Activated CD4-positive, alpha-beta T cell treated with anti-CD3 and anti-CD28 coated beads, Interleukin-2, amount 50 U/mL, for 1 hour (primary cell): ENCODE measurements at places on chromosomes 4 and X.

DNA sequence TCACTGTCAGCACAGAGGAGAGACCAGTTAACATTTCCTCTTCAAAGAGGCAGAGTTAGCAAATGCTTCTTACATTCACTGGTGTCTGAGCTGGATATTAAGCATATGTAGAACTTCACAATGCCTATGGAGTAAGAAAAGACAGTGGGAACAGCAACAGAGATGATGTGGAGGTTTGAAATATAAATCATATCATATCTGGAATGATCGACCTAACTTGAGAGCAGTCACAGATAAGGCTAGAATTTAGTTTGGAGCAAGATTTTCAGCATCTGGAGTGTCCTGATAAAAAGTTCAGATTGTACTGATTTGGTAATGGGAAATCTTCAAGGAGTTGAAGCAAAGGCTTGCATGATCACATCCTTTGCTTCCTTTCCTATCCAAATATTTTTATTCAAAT, 90.5 kb upstream of the ANKRD50 start:
- DNase-seq: no peak

DNA sequence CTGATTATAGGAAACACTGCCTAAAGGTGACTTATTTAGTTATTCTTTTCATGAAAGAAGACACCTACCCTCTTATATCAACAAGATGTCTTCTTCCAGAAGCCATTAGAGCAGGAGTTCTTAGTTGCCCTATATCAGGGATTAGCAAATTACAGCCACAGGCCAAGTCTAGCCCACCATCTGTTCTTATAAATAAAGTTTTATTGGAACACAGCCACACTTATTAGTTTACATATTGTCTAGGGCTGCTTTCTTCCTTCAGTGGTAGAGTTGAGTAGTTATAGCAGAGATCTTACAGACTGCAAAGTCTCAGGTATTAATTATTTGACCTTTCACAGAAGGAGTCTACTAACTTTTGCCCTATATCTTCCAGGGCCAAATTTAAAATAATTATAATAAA, 157.2 kb upstream of the NOCT start:
- no peak for DNase-seq

GRCh38 chr4:1261107-1261928, 12.4 kb upstream of the CTBP1 start:
- no peak for DNase-seq

DNA sequence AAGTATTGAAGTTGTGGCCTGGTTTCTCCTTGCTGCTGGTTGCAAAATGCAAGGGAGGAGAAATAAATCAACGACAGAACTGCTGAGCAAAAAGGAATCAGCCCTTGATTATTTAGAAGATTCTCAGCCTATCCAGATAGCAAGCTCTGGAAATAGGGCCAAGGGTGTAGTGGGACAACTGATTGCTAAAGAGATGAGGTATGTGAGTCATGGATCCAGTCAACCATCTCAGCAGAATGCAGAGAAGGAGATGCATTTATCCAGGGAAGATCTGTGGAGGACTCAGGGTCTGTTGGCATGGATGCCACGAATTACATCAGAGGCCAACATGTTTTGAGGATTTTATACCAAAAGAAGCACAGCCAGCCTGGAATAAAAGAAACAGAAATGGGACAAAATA, 36.7 kb downstream of the FOXR2 start:
- DNase-seq: no peak

- no peak for DNase-seq
These were observed 463.5 kb upstream of the FAM241A start for GRCh38 chr4:111681751-111682150.

GRCh38 chrX:48086082-48086481, 14.6 kb upstream of the ZNF630 start:
- no peak for DNase-seq

GRCh38 chr4:186536285-186536684, 19.1 kb downstream of the MTNR1A start:
- DNase-seq: no peak

DNA sequence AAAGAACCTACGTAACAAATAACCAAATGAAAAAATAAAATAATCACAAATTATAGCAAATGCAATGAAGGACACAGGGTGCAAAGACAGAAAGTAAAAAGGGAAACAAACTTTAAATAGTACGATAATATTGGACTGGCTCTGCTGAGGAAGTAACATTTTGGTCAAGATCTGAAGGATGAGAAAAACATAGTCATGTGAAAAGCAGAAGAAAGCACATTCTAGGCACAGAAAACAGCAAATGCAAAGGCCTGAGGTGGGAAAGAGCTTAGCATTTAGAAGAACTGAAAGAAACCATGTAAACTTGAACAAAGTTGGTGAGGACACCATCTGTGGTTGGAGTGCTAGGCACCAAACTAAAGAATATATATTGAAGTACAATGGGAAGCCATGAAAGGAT, 111.2 kb downstream of the PPP3CA start:
- DNase-seq: no peak

DNA sequence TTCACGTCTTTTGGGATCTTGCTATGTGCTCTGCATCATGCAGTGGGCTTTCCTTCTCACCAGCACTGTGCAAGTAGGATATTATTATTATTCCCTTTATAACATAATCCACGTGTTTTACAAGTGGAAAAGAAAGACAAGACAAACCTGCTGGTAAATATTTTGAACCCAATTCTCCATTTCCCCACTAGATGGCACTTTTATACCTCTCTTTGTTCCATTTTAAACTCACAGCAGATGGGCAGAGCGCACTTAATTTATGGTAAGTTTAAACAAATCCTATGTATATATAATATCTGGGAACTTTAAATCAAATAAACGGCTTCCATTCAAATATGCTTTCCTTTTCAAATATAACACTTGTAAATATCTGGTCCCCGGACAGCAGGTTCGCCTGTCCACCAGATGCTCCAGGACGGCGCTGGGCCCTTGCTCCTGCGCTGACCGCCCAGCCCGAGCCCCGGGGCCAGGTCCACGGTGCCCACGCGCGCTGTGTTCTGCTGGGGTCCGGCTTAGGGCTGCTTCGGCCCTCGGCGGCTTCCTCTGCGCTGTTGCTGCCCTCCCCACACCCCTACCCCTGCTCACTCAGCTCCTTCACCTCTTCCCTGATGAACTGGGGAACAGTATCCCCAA, 31.1 kb downstream of the F11 start:
- DNase-seq: no peak

- DNase-seq: no peak
These were observed 150.4 kb downstream of the MGST2 start for GRCh38 chr4:139815778-139816601.

DNA sequence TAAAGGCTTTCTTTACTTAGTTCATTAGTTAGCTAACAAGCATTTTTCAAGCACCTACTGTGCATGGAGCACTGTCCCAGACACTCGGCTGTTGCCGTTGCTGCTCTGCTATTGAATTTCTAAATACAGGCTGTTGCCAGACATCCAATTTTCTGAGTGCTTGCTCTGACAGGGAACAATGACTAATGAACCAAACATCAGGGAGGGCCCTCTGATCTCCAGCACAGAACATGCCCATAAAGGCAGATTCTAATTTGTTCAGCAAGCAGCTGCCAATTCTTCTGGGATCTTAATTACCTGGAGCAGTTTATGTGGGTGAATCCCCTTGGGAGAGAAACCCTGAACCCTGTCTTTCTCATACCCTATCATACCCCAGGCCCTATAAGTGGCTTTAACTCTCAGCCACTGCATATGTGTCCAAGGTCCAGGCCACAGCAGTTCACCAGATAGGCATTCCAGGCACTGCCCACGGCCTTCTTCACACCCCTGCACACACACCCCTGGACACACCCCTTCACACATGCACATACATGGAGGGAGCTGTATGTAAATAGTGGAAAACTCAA, 27.9 kb downstream of the TSC22D3 start:
- no peak for DNase-seq

- DNase-seq: no peak
These were observed 39.6 kb upstream of the GPR78 start for GRCh38 chr4:8540586-8540985.

GRCh38 chrX:13533726-13534125, 35.7 kb upstream of the EGFL6 start:
- DNase-seq: no peak

DNA sequence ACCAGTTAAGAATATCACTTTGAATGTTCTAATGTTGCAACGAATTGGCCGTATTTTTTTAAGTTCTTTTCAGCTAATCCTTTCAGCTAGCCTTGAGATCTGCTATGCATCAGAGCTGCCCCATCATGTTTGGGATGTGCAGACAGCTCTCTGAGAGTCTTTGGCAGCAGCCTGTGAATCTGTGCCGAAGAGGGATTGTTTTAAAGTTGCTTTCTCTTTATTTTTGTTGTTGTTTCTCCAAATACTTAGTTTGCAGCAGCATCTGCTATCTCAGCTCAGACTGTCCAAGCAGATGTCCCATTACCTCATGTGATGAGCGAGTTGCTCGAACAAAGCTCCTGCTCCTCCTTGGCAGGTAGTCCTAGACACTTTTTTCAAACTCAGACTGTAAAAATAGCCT, 1002.5 kb upstream of the INTU start:
- no peak for DNase-seq

- DNase-seq: no peak
These were observed 25.4 kb upstream of the LIMCH1 start for GRCh38 chr4:41512596-41512995.
